Stimulated activated CD4-positive, alpha-beta T cell treated with anti-CD3 and anti-CD28 coated beads, Interleukin-1b, Interleukin-23, amount 100 ng/mL, for 1 hour (primary cell): ENCODE measurements at places on chromosomes 1 and 21.

- DNase-seq = no peak
Measured at GRCh38 chr1:185574139-185574875, 159.9 kb upstream of the HMCN1 start.

GRCh38 chr1:116104667-116105066 lies 6.5 kb upstream of the MAB21L3 start:
- no peak for DNase-seq

DNA sequence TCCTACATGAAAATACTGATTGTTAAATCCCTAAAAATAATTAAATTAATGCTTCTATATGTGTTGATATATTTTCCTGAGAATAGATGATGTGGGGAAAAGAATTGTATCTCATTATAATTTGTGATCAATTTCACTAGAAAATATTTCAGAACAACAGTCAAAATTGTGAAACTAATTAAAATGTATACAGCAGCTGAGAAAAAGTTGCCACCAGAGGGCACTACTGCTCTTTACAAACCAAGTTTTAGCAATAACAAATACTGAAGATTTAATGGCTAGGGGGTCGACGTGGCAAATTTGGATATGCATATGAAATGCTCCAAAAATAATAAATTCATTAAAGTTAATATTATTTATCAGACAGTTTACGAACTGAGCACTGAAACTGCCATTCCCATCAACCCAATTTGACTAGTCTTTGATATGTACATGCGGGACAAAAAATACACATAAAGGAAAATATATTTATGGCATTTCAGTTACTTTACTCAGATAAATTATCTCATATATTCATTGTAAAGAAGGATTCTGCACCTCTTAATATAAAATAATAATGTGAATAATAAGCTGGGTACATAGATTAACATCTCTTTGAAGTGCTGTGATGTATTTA lies 96.3 kb upstream of the TMPRSS15 start:
- peak; percentile 4 for DNase-seq

GRCh38 chr1:210099921-210100320 lies 132.7 kb upstream of the SERTAD4 start:
- DNase-seq = no peak

DNA sequence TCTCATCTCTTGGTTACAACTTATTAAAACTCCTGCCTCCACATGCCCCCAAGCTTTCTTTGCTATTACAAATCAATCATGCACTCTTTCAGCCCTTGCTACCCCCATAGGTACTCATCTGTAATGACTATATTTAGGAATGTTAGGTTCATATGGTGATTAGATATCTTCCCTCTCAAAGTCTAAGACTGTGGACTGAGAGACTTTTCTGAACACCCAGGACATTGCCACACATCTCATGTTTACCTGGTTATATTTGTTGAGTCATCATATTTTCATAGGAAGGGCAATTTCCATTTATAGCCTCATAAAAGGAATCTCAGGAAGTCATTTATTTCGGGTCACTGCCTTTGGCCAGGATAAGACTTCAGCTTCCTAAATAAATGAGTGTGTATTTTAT lies 81.5 kb upstream of the LPGAT1 start:
- DNase-seq = no peak

DNA sequence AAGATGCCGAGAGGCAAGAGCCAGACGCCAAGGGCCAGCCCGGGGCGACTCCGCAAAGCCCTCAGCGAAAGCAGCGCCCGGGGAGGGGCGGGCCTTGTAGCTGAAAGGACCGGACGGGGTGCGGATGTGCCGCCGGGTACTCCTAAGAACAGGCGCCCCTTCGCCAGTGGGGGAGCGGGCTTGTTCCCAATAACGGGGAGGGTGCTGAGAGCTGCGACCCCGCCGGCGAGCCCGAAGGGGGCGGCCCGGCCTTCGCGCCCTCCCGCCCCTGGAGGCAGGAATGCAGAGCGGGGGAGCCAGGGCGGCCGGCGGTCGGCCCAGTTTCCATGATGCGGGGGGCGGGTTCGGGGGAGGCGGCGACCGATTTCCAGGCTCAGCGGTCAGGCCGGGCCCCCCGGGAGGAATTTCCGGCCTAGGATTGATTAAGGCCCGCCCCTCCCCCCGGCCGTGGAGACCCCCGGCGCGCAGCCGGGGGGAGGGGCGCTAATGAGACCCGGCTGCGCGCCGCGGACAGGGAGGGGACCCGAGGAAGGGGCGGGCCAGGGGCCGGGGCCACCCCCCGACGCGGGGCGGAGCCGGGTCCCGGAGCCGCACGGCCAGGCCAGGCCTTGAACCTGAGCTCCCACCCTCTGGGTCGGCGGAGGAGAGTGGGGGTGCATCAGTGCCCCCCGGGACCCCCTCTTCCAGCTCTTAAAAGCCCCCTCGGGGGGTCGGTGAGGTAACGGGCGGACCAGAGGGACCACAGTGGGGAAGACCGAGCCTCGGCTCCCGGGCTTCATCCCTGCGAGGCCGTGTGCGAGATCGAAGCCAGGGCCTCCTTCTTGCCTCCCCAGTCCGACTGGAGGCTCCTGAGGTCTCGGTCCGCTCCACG lies 898 bp upstream of the TMEM200B start:
- no peak for DNase-seq

GRCh38 chr1:18108299-18109057 lies 880 bp downstream of the IGSF21 start:
- DNase-seq = no peak

DNA sequence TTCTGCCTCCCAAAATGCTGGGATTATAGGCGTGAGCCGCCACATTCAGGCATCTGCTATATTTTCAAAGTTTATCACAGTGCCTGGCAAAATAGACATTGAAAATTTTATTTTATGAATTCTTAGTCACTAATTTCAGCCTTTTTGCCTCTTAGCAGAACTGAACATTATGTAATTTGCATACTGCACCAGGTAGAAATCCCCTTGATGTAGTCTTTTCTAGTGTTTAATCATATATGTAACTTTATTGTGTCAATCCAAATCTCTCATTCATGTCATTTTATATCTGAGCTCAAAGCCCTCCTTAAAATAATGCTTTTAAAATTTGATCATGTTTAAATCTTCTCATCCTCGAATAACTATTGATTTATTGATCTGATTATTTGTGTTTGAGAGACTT lies 19.2 kb downstream of the WDTC1 start:
- DNase-seq = no peak
